ENCODE measurements at places on chromosomes 2 and 18.

- no peak for DNase-seq
These were observed 27.6 kb upstream of the ASPRV1 start for GRCh38 chr2:69989009-69989408.

DNA sequence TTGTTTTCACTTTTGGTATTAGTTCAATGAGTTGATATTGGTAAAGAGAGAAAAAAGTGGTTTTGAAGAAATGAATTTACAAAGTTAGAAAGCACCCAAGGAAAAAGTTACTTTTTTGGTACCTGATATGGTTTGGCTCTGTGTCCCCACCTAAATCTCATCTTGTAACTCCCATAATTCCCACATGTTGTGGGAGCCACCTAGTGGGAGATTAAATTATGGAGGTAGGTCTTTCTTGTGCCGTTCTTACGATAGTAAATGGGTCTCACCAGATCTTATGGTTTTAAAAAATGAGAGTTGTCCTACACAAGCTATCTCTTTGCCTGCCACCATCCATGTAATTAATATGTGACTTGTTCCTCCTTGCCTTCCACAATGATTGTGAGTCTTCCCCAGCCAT lies 965.6 kb upstream of the NRXN1 start:
- no peak for DNase-seq

GRCh38 chr2:45177870-45178269 lies 168.6 kb upstream of the SIX2 start:
- DNase-seq = peak; percentile 87

DNA sequence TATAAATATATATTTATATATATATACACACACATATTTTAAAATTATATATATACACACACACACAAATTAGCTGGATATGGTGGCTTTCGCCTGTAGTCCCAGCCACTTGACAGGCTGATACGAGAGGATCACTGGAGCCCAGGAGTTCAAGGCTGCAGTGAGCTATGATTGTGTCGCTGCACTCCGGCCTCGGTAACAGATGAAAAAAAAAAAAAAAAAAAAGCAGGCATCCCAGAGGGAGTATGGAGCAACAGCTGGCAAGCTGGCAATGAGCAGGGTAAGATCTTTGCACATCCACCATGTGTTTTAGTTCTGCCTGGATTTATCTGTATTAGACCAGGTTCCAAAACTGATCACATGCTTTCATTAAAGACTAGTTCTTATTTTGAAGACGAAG lies 170.1 kb downstream of the MAP2 start:
- DNase-seq = no peak

- no peak for DNase-seq
These were observed 55.9 kb downstream of the ZRANB3 start for GRCh38 chr2:135475128-135475527.

All from kidney epithelial cell (primary cell).